ENCODE measurements at places on chromosomes 12 and 14.

DNA sequence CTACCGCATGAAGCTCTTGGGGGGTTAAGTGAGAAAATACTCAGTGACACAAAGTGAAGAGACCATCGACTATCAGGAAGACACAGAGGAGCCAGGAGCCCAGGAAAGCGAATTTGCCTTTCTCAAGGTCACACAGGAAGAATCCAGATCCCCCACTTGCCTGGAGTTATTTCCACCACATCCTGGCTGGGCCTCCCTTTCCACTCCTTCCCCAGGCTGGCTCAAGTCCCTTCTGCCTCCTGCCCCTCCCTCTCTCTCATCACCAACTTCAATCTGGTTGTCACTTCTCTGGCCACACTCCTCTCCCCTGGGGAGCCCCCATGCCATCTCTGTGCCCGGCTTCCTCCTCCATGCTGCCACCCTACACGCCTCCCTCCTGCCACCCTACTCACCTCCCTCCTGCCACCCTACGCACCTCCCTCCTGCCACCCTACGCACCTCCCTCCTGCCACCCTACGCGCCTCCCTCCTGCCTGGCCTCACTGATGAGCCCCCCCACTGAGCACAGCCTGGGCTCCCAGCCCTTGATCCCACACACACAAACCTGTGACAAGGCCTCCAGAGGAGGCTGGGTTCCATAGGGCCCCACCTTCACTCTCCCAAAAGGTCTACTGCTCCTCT lies 6.3 kb downstream of the SCNN1A start:
- DNase-seq = no peak

GRCh38 chr12:25884920-25885234 lies 73.6 kb upstream of the RASSF8 start:
- DNase-seq = no peak

GRCh38 chr12:20050221-20050620 lies 318.1 kb upstream of the PDE3A start:
- no peak for DNase-seq

GRCh38 chr12:44573723-44574122 lies 302.4 kb downstream of the NELL2 start:
- no peak for DNase-seq

- DNase-seq = no peak
Observed at GRCh38 chr12:40325349-40325960, 100.7 kb downstream of the LRRK2 start.

DNA sequence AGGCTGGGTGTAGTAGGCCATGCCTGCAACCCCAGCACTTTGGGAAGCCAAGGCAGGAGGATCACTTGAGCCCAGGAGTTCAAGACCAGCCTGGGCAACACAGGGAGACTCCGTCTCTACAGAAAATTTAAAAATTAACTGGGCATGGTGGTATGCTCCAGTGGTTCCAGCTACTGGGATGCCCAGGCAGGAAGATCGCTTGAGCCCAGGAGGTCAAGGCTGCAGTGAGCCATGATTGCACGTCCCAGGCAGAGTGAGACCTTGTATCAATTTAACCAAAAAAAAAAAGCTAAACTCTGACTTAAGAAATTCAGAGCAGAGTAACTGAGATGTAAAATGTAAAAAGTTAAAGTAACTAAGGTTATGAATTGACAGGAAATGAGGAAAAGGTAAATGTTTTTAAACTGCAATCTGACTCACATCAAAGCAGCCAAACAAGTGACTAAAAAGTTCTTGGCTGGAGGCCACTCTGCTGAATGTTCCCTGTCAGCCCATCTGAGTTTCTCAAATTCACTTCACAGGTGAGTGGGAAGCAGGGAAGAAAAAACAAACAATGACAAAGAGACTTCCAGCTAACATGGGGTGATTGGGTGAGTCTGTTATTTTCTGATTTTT lies 21.3 kb downstream of the PRKD1 start:
- no peak for DNase-seq

DNA sequence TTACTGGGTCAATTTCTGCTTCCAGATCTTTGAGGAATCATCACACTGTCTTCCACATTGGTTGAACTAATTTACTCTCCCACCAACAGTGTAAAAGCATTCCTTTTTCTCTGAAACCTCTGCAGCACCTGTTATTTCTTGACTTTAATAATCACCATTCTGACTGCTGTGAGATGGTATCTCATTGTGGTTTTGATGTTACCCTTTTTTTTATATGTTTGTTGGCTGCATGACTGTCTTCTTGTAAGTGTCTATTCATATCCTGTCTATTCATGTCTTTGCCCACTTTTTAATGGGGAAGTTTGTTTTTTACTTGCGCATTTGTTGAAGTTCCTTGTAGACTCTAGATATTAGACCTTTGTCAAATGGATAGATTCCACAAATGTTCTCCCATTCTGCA lies 324.9 kb downstream of the NAV3 start:
- DNase-seq = no peak

- DNase-seq = no peak
Observed at GRCh38 chr12:52636189-52636588, 15.8 kb downstream of the KRT2 start.

- DNase-seq = no peak
Observed at GRCh38 chr14:24556756-24557155, 19.3 kb downstream of the CTSG start.

DNA sequence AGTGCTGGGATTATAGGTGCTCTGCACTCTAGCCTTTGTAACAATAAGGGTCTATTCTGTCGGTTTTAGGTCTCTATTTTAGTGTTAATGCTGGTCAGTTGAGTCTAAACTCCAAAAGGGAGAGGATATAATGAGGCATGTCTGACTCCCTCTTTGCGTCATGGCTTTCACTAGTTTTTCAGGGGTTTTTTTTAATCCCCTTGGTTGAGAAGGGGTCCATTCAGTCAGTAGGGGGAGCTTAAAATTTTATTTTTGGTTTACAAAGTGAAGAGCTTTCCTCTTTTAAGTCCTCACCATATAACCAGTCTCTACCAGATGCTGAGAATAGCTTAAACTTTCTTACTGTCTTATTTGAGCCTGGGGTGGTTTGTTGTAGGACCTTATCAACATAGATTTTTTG lies 106.9 kb downstream of the PRKCH start:
- no peak for DNase-seq

GRCh38 chr12:132284827-132285741 lies 44.3 kb downstream of the GALNT9 start:
- no peak for DNase-seq

- DNase-seq = no peak
Observed at GRCh38 chr12:14710632-14711320, 14.4 kb upstream of the GUCY2C start.

GRCh38 chr12:112236386-112236785 lies 111.0 kb downstream of the TRAFD1 start:
- no peak for DNase-seq

DNA sequence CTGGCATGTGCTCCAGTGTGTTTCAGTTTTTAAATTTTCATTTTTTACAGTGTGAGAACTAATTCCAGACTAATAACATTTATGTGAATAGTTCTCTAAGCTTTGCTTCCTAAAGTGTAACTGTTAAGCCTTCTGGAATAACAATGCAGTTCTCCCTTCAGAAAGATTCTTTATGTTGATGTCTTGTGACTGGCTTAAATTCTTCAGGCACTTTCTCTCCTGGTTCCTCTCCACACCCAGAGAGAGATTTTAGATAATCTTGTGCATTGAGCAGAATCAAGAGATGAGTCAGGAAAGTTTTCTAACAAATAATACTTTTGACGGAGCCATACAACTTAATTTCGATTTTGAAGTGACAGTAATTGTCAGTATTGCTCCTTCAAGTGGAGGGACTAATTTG lies 118.5 kb downstream of the RAD51B start:
- DNase-seq = no peak

GRCh38 chr14:103112400-103113243 lies 10.6 kb upstream of the TNFAIP2 start:
- no peak for DNase-seq

DNA sequence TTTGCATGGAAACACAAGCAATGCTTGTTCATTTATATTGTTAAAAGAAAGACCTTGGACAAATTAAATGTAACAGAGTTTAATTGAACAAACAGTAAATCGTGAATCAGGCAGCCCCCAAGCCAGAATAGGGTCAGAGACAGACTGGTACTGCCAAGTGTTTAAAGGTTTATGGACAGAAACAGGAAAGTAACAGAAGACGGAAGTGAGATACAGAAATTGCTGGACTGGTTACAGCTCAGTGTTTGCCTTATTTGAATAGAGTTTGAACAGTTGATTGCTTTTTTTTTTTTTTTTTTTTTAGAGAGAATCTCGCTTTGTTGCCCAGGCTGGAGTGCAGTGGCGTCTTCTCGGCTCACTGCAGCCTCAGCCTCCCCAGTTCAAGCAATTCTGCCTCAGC lies 50.3 kb downstream of the DAO start:
- no peak for DNase-seq

DNA sequence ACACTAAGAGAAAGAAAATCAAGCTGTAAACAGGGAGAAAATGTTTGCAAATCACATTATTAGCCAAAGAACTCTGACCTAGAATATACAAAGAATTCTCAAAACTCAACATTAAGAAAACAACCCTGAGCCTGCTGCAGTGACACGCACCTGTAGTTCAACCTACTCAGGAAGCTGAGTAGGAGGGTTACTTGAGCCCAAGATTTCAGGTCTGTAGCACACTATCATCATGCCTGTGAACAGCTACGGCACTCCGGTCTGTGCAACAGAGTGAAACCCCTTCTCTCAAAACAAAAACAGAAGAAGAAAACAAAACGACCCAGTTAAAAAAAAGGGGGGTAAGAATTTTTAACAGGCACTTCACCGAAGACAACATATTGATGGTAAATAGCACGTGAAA lies 20.8 kb downstream of the SAV1 start:
- DNase-seq = no peak

- DNase-seq = no peak
Observed at GRCh38 chr14:59303216-59303615, 114.7 kb downstream of the DAAM1 start.

- no peak for DNase-seq
Observed at GRCh38 chr14:99537399-99537798, 56.2 kb downstream of the CCNK start.

GRCh38 chr12:46304070-46304469 lies 35.2 kb upstream of the SLC38A1 start:
- DNase-seq = no peak

GRCh38 chr12:91774434-91774921 lies 371.2 kb downstream of the BTG1 start:
- no peak for DNase-seq

GRCh38 chr14:32403688-32404087 lies 74.6 kb downstream of the AKAP6 start:
- no peak for DNase-seq

DNA sequence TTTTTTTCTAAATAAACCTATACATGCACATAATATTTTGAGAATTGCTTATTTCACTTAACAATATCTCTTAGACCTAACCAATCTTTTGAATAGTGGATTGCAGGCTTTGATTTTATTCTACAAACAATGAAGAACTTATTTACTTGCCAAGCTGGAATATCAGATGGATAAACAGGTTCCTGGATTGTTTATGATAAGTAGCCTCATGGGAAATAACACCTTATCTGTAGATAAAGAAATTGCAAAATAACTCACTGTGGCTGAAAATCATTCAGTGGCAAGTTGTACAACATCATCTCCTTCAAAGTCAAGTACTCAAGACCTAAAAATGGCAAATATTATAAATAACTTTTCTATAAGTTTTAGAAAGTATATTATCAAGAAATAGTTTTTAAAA lies 335.4 kb upstream of the ATP2B1 start:
- no peak for DNase-seq

DNA sequence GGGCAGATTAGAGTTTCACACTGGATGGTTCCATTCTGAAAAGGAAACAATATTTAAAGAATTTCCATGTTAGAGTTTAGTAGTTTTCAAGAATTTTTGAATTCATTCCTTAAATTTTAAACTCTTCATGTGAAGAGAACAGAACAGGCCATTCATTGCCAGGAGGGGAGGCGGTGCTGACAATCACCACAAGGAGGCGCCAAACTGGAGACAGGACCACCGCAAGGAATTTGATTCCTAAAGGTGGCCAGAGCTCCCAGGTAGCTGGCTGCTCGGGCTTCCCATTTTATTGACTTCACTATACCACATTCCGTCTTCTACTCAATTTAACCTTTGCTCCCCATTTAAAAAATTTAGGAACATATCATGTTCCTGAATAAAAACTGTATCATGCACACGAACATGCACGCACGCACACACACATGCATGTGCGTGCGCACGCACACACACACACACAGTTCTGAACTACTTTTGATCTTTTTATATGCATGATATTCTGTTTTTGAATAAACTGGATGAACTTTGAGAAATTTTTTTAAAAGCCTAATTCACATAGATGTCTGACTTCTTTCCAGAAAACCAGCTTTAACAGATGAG lies 101.2 kb downstream of the NELL2 start:
- DNase-seq = peak; percentile 21

Data from activated CD4-positive, CD25-positive, alpha-beta regulatory T cell treated with anti-CD3 and anti-CD28 coated beads, Interleukin-2, amount 50 U/mL, for 16 hours (primary cell).